Fibroblast of skin of left biceps (primary cell): ENCODE measurements at places on chromosomes 5 and 9.

DNA sequence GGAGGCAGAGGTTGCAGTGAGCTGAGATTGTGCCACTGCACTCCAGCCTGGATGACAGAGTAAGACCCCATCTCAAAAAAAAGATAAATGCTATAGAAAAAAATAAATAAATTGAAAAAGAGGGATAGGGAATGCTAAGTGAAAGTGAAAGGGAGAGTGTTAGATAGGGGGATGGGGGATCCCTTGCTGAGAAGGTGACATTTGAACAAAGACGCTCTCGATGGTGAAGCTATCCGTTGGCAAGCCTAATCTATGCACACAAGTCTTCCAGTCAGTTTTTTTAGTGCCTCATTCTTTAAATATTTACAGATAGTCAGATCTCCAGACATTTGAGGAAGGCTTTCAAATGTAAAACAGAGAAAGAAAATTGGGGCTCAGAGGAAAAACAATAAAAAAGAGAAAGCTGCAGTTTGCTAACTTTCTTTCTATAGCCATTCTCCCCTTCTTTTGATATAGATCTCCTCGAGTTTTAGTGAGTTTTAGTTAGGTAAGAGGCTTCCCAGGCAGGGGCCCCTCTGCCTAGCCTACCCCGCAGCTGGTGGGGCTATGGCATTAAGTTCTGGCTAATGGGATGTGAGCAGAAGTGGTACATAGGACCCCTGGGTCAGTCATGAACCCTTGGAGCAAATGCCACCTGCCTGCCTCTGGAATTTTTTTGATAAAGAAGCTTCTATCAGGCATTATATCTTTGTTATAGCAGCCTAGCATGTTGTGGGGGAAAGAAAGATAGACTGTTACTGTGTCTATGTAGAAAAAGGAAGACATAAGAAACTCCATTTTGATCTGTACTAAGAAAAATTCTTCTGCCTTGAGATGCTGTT, 12.0 kb downstream of the GLRX start:
- DNase-seq: no peak

DNA sequence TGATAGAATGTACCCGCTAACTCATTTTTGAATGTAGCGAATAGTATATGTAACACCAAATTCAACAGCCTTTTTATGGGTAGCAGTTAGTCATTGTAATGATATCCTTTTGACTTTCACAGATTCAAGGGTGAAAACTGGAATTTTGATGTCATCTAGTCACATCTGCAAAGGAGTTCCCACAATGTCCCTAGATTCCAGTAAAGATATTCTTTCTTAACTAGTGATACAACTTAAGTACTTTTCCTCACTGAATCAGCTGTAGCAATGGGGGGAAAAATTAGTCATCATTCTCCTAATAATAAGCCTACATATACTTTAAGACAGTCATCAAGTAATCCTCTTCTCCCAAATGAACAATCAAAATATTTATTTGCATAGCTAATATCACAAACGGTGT, 11.5 kb upstream of the SSBP2 start:
- no peak for DNase-seq

DNA sequence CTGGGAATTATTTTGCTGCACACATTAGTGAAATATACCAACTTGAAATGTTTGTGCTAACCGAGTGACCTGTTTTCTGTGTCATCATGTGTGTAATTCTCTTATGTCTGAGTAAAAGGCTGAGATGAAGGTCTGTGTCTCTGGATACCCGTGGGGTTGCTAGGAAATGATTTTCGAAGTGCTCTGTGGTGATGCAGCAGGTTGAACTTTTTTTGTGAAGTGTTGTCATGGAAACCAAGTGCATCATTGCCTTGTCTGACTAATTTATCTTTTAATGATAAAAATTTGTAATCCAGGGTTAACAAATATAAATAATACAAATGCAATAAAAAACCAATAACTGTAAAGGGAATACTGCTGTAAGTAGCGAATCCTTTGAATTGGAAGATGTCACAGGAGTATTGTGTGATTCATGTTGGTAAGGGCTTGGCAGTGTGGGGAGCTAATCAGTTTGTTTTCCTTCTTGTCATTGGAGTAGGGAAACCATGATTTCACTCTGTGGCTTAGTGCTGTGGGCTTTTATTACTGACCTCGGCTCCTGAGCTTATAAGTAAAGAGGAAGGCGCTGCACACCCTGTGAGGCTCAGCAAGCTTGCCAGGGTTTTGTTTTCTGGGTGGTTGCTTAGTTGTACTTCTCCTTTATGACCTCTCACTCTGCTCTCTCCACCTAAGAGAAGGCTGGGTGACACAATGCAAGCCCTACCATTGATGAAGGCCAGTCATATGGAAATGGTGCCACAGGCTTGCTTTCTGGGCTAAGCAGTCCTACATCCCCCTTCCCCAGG, 22.3 kb downstream of the PDE8B start:
- DNase-seq: no peak

- DNase-seq: no peak
Measured at GRCh38 chr9:69299826-69300225, 25.2 kb upstream of the ENTREP1 start.

GRCh38 chr9:114220061-114220541, 64.8 kb downstream of the COL27A1 start:
- DNase-seq: no peak

- DNase-seq: peak; percentile 21
Measured at GRCh38 chr5:138953387-138954256, 78.5 kb upstream of the LRRTM2 start.

DNA sequence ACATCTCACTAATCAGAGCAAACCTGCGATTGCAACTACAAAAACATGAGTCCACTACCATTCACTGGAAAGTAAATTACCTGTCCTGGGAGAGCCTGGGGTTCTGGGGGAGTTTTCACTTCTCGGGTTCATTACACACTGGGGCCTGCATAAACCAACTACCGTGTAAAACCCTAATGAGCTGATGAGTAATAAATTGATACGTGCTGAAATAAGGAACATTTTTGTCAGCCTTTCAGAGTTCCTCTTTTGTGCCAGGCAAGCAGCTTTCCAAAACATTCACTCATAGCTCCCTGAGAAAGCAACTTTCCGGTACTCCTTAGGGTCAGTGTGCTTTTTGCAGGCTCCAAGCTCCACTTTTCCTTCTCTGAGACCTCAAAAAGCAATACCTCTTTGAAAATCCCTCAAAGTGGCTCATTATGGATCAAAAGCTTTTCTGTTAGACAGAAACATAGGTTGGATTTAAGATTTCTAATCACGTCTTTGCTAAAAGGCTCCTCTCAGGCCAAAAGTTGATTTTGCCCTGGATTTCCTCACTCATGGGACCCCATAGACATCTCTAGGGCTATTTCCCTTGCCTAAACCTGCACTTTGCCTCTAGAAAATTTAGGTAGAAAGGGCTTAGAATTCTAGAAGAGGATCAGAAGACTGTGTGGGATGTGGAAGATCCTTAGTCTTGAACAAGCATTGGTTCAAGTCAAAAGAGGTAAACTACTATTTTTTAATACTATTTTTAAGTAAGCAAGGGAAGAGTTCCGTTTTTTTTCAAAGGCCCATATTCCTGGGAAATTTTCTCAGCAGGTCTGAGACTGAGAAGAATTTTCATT, 74.8 kb downstream of the ST8SIA4 start:
- no peak for DNase-seq

DNA sequence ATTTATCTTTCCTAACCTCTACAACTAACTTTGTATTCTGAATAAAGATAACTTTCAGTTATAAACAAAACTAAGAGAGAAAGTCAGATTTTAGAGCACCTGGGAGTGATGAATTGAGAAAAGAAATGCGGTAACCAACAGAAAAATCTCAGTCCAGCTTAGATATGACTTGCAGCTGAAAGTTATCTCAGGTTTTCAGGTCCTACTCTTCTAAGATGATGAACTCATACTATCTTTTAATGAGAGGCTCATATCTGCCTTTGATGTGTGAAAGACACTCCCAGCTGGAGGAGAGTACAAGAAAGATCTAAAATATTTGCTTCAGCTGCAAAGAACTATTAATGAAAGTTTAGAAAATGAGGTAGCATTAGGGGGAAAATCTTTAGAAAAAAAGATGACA, 190.5 kb downstream of the DENND1A start:
- DNase-seq: no peak

DNA sequence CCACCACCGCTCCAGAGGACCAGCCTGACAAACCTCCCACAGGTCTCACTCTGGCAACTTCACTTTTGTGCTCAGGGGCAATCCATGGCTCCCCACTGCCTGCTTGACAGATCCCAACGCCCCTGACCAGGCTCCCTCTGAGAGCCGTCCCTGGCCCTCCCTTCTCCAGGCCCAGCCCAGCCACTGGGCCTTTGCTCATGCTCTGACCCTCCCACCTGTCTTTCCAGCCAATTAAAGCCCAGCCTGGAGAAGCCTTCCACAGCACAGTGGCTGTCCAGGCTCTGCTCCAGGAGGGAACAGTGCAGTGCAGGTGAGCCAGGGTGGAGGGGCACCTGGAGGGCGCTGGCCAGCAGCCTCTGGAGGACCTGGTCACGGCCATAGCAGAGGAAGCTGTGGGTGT, 3.3 kb downstream of the ENTPD2 start:
- no peak for DNase-seq

DNA sequence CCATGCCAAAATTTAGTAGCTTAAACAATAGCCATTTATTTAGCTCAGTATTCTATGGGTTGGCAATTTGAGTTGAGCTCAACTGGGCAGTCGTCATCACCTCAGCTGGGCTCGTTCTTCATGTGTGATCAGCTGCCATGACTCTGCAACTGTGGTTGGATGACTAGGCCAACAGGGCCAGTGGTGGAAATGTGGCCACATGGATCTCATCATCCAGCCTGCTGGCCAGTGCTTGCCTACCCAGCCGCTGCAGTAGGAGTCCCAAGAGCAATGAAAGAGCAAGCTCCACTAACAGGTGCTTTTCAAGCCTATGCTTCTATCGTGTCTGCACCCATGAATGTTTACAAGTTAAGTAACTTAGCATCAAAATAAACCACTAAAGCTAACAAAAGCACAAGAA, 158.0 kb downstream of the ATPSCKMT start:
- no peak for DNase-seq

GRCh38 chr5:65970481-65971367, 44.3 kb downstream of the ERBIN start:
- DNase-seq: no peak
